ENCODE measurements at places on chromosomes 2 and 18.

GRCh38 chr2:120879431-120880295, 144.0 kb downstream of the GLI2 start:
- no peak for DNase-seq

- DNase-seq = no peak
Measured at GRCh38 chr2:33032245-33032644, 85.5 kb downstream of the LTBP1 start.

GRCh38 chr2:67950018-67950417, 112.8 kb downstream of the C1D start:
- no peak for DNase-seq

DNA sequence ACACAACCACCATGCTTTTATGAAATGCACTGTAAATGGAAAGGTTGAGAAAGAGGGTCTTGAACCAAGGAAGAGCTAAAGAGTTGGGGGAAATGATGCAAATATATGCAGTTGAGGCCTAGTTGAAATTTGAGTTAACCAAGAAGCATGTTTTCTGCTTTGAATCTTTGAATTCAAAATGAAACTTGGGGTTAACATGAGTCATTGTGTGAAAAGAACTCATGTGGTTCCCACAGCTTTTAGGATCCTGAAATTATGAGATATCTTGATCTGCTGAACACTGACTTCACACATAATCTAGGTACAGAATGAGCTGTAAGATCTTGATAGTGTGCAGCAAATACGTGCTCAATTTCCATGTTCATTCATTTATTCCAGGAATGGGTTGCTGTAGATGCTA, 422.9 kb upstream of the TRIB2 start:
- no peak for DNase-seq

DNA sequence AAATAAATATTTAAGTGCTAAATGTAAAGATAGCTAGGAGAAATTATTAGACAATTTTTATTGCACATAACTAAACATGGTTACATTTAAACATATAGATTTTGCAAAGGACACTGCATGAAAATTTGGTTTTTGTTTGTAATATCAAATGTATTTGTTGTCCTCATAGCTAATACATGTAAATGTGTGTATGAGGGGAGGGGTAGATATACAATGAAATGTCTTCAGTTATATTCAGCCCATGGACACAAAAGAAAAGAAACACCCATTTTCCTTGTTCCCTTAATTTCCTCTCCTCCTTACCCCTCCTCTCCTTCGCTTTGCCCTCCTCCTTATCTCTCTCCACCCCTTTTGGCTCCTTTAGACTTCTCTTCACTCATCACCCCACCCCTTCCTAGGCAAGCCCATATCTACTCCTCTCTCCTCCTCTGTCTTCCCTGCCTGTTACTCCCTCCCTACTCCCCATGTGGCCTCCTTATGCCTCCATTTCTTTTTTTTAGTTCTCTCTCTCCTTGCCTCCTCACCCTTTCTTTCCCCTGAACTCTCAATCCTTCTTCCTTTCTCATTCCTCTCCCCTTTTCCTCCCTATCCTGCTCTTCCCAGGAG, 1.4 kb downstream of the COL3A1 start:
- DNase-seq = no peak

DNA sequence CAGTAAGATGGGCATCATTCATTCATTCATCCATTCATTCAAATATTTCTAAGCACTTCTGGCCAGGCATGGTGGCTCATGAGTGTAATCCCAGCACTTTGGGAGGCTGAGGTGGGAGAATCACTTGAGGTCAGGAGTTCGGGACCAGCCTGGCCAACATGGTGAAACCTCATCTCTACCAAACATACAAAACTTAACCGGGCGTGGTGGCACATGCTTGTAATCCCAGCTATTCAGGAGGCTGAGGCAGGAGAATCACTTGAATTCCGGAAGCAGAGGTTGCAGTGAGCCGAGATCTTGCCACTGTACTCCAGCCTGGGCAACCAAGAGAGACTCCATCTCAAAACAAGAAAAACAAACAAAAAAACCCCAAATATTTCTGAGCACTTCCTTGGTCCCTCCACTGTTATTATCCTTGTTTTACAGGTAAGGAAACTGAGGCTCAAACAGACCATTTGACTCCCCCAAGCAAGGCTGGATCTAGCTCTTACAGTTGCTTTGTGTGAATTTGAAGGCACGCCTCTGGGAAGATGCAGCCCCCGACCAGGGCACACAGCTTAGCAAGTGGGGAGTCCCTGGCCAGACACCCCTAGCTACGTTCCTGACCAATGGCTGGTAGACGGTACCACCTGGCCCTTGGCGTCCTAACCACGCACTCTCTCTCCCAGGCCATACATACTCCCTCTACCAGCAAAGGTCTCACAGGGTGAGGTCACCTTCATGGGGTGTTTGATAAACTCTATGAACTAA, 50.6 kb upstream of the ODC1 start:
- DNase-seq = no peak

DNA sequence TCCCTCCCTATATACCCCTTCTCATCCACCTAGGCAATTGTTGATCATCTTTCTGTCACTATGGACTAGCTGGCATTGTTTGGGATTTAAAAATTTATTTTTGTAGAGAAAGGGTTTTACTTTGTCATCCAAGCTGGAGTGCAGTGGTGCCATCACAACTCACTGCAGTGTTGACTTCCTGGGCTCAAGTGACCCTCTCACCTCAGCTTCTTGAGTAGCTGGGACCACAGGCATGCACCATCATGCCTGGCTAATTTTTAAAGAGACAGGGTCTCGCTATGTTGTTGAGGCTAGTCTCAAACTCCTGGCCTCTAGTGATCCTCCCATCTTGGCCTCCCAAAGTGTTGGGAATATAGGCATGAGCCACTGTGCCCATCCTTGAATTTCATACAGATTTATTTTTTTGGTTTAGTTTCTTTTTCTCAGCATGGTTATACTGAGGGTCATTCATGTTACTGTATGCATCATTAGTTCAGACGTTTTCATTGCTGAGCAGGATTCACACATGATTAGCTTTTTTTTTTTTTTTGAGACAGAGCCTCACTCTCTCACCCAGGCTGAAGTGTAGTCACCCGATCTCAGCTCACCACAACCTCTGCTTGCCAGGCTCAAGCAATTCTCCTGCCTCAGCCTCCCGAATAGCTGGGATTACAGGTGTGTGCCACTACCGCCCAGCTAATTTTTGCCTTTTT, 8.6 kb upstream of the PCARE start:
- no peak for DNase-seq

DNA sequence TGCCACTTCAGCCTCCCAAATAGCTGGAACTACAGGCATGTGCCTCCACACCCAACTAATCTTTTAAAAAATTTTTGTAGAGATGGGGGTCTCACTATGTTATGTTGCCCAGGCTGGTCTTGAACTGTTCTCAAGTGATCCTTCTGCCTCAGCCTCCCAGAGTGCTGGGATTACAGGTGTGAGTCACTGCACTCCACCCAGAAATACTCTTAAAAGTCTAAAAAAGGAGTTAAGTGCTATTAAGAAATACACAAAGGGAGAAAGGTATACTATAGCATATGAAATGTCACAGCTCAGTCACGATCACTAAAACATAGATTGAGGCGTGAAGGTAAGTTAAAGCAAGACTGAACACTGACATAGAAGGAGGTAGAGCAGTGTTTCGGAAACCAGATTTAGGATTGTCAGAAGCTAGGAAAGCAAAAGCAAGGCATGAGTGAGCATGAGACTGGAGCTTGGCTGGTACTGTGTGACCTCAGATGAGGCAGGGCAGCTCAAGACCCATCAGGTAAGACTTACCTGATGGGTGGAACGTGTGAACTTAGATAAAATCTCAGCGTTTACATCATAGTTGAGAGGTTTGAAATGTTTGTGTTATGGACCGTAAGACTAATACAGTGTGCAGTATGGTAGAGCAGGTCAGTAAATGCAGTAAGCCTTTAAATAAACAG, 9.2 kb downstream of the CCNYL1 start:
- no peak for DNase-seq
